Mammary microvascular endothelial cell (primary cell): ENCODE measurements at places on chromosomes 11 and 22. TPM values are rescaled to one million over a fixed set of nuclear protein-coding genes. Genes with fewer than 3 reads are reported as not detected.

The ACTN3 gene
- total RNA-seq, result not detected in 2 replicates

The CCDC73 gene
- not detected in 2 replicates for total RNA-seq

The GGTLC3 gene
- not detected in 2 replicates for total RNA-seq

The ZDHHC5 gene
- total RNA-seq, result 42.8 and 48.2 TPM in 2 replicates

The EFCAB6 gene
- under 0.01 and 0.13 TPM in 2 replicates for total RNA-seq

The KLHL35 gene
- total RNA-seq, result 0.27 and 1.2 TPM in 2 replicates

The PKNOX2 gene
- total RNA-seq, result not detected in 2 replicates

The MMP7 gene
- total RNA-seq, result not detected in 2 replicates

The ROM1 gene
- total RNA-seq, result 1.3 and 7.3 TPM in 2 replicates

The GRAP2 gene
- under 0.01 TPM in 1 of 2 replicates, not detected in the other for total RNA-seq

The C11orf16 gene
- total RNA-seq, result not detected in 2 replicates

The APOBEC3G gene
- 9.7 and 11.9 TPM in 2 replicates for total RNA-seq

The OR51B2 gene
- total RNA-seq, result not detected in 2 replicates

The KRTAP5-2 gene
- total RNA-seq, result not detected in 2 replicates

The MMP8 gene
- not detected in 2 replicates for total RNA-seq

The PRRG4 gene
- 0.67 and 0.69 TPM in 2 replicates for total RNA-seq

The CLCF1 gene
- total RNA-seq, result 6.3 and 6.8 TPM in 2 replicates

The RCOR2 gene
- total RNA-seq, result 0.07 TPM in 1 of 2 replicates, not detected in the other

The EHF gene
- total RNA-seq, result not detected in 2 replicates

The DNAJB7 gene
- total RNA-seq, result not detected in 2 replicates

The TRPM5 gene
- total RNA-seq, result not detected in 2 replicates

The DDIAS gene
- total RNA-seq, result 7.7 and 12.3 TPM in 2 replicates

The ANO9 gene
- 0.20 and 0.89 TPM in 2 replicates for total RNA-seq

The OR56B4 gene
- total RNA-seq, result not detected in 2 replicates

The CASP4 gene
- 205 and 223 TPM in 2 replicates for total RNA-seq

The MPZL3 gene
- total RNA-seq, result 7.3 and 8.4 TPM in 2 replicates
